ENCODE measurements at places on chromosomes 7 and 10. TPM values are rescaled to one million over a fixed set of nuclear protein-coding genes. Genes with fewer than 3 reads are reported as not detected.

TACR2 gene
- 0.82 TPM for total RNA-seq

PPP1R17 gene
- 1.0 TPM for total RNA-seq

HOXA2 gene
- total RNA-seq = 12.6 TPM

TIMM23 gene
- 99.3 TPM for total RNA-seq

SLC18A3 gene
- 0.66 TPM for total RNA-seq

HABP2 gene
- total RNA-seq = 0.09 TPM

CTTNBP2 gene
- total RNA-seq = not detected

PAX4 gene
- not detected for total RNA-seq

CALHM3 gene
- total RNA-seq = not detected

SPDYE1 gene
- total RNA-seq = 0.50 TPM

PCLO gene
- 29.7 TPM for total RNA-seq

ASIC3 gene
- 1.0 TPM for total RNA-seq

UTF1 gene
- total RNA-seq = not detected

CNPY1 gene
- not detected for total RNA-seq

NKX2-3 gene
- not detected for total RNA-seq

KLF14 gene
- 0.11 TPM for total RNA-seq

ACTL6B gene
- total RNA-seq = 45.8 TPM

C10orf95 gene
- 2.3 TPM for total RNA-seq

CPN1 gene
- not detected for total RNA-seq

RAPGEF5 gene
- 5.2 TPM for total RNA-seq

EDRF1 gene
- total RNA-seq = 28.2 TPM

GRID2IP gene
- 0.19 TPM for total RNA-seq

ARHGAP22 gene
- 9.3 TPM for total RNA-seq

GLI3 gene
- total RNA-seq = 8.8 TPM

MALRD1 gene
- total RNA-seq = 0.89 TPM

RARRES2 gene
- total RNA-seq = 11.7 TPM

MYL10 gene
- not detected for total RNA-seq

MKI67 gene
- 38.4 TPM for total RNA-seq

HOXA7 gene
- total RNA-seq = 20.0 TPM
